ENCODE measurements at places on chromosomes 6 and 20.

DNA sequence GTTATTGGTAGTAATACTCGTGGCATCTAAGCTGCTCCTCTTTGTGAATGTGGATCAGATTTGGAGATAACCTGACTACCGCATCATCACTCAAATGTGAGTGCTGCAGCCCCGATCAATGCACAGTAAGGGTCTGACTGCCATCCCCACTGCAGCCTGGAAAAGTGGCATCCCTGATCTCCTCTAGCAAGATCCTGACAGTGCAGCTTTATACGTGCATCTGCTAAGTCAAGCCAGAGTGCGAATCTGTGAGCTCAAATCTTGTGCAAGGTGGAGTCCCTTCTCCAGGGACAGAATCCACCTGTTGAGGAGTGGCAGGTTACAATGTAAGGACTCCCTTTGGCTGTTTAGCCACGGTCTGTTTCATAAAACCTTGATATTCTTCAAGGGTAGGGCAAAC lies 215.0 kb upstream of the EXOC2 start:
- no peak for DNase-seq

- no peak for DNase-seq
Measured at GRCh38 chr20:57481281-57481711, 43.6 kb downstream of the CTCFL start.

GRCh38 chr6:132995432-132995831 lies 181.1 kb downstream of the RPS12 start:
- no peak for DNase-seq

DNA sequence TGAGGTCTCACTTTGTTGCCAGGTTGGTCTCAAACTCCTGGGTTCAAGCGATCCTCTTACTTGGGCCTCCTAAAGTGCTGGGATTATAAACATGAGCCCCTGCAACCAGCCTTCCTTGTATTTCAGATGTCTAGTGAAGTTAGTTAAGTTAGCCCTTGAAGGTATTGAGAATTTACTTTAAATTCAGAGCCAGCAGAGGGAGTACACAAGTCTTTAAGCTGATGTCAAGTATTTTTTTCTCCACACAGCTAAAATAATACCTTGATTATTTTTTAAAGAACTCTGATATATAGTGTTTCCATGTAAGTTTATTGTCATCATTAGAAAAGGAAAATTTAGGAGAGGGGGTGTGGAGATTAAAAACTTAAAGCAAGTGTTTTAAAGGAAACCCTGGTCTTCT lies 9.8 kb downstream of the FOXO3 start:
- no peak for DNase-seq

GRCh38 chr20:9256393-9256792 lies 187.5 kb downstream of the PLCB4 start:
- no peak for DNase-seq

- DNase-seq: no peak
Measured at GRCh38 chr20:37749620-37750403, 56.0 kb downstream of the CTNNBL1 start.
